NCI-H146 (cell line): ENCODE measurements at places on chromosomes 7 and 10.
A peak's percentile ranks its signal among the peaks of the same experiment; 100 is the strongest.

DNA sequence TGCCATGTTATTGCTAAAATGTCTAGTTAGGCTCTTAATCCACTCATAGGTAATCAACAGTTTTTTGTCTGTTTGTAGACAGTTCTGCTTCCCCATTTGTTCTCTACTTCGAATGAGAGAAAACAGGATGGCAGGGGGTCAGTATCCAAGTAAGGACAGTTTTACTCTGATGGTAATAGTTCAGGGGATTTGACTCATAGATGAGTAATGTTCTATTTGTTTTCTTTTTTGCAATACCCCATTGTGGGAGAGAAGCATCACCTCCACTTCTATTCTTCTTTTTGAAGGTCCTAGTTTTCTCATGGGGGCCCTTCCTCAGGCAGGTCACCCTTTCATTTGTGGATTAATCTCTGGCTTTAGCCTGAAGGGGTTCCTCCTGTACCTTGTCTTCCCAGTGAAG lies 13.9 kb downstream of the PCLO start:
- DNase-seq, result no peak

- DNase-seq, result no peak
Observed at GRCh38 chr10:76442113-76442512, 1010.7 kb downstream of the LRMDA start.

DNA sequence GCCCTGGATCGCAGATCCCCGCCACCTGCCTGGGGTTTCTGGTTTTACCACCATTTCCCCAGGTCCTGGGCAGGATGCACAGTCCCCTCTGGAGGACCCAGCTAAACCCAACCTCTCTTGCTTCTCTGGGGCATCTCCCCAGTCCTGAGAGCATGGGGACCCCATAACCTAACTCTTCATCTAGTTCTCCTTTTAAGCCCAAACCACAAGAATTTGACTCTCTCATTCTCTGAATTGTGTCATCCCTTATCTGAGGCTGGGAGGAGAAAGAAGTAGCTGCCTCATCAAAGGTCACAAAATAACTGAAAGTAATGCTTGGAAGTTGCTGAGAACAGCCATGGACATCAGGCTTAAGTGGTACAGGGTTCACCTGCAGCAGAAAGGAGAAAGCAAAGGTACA lies 159.9 kb downstream of the FGFR2 start:
- DNase-seq, result no peak

DNA sequence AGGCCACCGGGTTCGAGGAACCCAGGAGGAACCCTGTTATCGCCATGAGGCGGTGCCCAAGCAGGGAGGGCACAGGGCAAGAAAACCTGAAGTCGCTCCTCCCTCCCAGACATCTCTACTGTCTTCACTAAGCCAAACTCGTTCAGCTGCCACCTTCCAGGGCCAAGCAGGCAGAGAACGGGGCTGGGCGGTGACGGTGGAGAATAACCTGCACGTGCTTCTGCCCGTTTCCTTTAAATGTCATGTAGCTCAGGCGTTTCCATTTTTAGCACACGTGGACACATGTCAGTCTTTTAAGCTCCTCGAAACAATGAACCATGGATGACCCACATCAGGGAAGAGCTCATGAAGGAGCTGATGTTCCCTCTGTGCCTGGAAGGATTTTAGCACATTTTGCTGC lies 124.3 kb upstream of the KLF6 start:
- DNase-seq, result no peak

GRCh38 chr7:115724400-115725056 lies 306.0 kb downstream of the TFEC start:
- peak; percentile 35 for DNase-seq

- DNase-seq, result peak; percentile 96
Observed at GRCh38 chr10:12333380-12334185, 15.8 kb upstream of the CAMK1D start.

- no peak for DNase-seq
Observed at GRCh38 chr7:69871886-69872569, 273.8 kb downstream of the AUTS2 start.

DNA sequence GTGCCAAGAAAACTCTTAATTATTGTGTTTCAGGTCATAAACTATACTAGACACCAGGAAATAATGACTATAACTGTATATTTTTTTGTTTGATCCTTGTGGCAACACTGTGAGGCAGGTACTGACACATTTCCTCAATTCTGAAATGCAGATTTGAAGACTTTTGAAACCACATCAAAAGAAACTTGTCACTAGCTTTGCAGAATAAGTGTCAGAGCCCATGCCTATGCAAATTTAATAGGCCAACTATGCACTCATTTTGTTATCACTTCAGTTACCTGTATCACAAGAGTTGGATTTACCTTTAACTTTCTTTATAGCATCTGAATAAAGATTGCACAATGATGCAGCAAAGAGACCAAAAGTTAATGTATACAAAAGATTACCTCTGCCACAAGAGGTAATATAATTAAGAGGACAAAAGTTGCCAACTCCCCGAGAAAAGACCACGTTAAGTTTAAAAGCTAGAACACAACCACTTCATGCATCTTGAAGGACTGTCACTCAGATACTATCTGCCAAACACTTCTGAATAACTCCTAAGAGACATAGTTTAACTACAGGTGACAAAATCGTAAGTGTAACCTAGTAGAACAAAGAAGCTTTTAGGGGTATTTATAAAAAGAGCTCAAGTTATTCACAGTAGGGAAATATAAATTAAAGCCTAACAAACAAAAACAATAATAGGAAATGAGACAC lies 80.5 kb downstream of the ELAPOR2 start:
- no peak for DNase-seq

DNA sequence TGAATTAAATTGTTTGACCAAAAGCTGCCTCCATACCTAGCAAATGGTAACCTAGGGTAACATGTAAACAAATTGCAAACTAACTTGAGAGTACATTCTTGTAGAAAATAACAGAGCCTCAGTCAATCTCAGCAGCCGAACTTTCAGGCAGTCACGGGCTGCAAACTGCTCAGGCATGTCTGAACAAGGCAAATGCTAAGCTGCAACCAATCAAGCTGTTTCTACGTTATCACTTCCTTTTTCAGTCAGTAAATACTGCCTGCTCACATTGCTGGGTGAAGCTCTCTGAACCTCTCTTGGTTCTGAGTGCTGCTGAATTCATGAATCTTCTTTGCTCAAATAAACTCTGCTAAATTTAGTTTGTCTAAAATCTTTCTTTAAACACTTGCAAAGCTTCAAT lies 1212.4 kb downstream of the SORCS1 start:
- peak; percentile 61 for DNase-seq

- no peak for DNase-seq
Observed at GRCh38 chr7:51601461-51601860, 284.9 kb upstream of the COBL start.

DNA sequence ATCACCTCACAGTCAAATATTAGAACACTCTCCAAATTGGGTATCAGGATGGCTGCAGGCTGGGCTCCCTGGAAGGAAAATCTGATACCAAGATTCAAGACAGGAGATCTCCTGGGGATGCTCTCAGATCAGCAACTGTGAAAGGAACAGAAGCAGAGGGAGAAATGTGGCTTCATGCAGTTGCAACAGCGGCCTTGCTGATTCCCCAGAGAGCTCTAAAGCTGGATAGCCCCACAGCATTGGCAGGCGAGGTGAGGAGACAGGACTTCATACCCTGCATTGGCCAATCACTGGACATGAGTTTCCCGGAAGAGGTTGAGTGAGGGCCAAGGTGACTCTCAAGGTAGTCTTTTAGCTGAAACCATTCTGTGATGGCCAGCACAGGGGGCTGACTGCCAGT lies 190.6 kb downstream of the PTPN20 start:
- DNase-seq, result no peak

GRCh38 chr7:54560723-54561122 lies 18.5 kb downstream of the VSTM2A start:
- DNase-seq, result no peak

DNA sequence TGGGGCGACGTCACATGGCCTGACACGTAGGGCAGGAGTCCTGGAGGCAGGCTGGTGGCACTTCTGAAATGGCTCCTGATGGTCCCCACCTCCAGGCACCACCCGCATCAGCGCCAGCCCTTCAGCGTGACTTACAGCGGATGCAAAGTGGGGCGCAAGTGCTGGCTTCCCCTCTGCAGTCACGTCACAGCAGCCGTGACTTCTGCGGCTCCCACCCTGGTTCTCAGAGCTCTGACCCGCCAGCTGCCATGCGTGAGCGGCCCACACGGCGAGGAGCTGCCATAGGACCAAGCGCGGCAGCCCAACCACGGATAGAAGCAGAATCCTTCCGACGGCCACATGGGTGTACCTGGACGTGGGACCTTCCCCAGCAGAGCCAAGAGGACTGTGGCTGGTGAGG lies 159.0 kb downstream of the ELFN1 start:
- DNase-seq, result no peak

- no peak for DNase-seq
Observed at GRCh38 chr7:96328016-96328415, 6.1 kb upstream of the SLC25A13 start.

DNA sequence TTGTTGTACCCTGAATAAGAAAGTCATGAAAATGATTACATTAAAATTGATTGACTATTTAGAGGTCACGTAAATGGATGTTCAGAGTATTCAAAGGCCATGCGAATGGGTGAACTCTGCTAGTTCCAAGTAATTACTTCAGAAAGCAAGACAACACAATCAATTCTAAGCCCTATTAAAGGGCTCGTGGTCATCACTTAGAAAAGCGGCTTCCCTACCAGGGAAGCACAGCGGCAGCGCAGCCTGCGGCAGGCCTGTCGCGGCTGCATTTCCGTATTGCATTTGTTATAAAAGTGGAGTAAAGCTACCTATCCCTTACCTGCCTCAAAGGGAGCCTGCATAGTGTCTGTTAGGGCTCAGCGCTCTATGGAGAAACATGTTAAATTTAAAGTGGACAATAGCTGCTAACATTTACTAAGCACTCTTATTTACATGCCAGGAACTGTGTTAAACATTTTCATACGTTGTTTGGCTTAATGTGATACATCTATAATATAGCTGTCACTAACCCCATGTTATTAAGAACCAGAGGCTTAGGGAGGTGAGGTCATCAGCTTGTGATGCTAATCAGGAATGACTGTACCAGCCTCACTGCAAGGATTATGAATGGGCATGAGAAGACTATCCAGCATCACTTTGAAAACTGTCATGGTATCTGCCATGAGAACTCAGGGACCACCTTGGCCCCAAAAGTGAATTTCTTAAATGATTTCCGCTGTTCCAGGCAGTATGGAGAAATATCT lies 187.5 kb downstream of the CELF2 start:
- no peak for DNase-seq

DNA sequence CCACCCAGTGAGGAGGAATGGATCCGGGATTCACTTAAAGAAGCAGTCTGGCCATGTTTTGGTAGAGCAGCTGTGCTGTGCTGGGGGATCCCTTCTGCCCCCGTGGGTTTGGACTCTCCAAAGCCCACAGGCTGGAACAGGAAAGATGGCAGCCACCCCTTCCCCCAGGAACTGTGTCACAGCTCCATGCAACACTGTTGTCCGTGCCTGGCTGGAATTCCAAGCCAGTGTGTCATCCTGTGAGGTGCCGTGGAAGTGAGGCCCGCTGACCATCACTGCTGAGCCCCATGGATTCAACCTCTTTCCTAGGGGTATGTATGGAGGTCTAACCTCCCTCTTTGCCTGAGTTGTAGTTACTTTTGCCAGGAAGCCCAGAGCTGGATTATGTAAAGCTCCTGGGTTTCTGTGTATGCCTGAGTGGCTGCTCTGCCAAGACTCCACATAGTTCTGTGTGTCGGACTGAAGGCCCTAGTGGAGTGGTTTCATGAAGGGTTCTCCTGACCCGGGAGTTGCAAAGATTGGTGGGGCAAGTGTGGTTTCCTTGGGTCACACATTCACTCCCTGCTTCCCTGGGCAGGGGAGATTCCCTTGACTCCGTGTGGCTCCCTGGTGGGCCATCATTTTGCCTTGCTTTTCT lies 35.1 kb upstream of the PCGF5 start:
- DNase-seq, result no peak

DNA sequence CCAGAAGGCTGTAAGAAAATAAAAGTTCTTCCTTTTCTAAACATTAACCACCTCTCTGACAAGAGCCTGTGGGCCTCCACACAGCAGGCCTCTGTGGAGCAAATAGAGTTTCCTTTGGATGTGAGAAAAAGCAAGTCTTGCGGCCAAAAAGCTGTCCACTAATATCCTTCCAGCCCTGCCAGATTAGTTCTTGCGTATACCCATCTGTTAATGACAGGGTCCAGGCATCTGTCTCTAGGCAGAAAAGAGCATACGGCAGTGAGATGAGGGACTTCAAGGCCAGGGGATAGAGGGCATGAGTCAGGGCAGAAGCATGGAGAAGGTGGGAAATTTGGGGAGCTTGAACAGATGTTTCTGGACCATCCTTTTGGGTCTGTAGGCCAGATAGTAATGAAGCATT lies 164.9 kb downstream of the NSUN6 start:
- DNase-seq, result peak; percentile 7
